ENCODE measurements at places on chromosomes 12 and 14.
A peak's percentile ranks its signal among the peaks of the same experiment; 100 is the strongest.

GRCh38 chr12:68317047-68317667 is 15.0 kb downstream of the MDM1 start:
- DNase-seq = peak; percentile 20

GRCh38 chr14:82422230-82422629 is 888.6 kb upstream of the SEL1L start:
- no peak for DNase-seq

DNA sequence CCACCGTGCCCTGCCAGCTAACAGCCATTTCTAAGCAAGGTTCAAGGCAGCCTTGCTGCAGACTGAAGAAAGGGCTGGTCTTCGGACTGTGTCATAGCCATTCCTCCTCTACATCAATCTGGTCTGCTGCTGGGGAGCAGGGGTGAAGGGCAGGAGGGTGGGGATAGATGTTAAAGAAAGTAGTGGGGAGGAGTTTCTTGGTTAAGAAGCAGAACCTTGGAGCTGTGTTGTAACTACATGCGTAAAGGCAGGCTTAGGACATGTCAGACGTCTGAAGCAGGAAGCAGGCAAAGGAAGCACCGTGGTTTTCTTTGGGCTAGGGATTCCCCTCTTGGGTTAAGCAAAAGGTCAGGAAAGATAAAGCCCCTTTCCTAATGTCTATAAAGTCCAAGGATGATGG is 18.1 kb upstream of the NEK9 start:
- no peak for DNase-seq

DNA sequence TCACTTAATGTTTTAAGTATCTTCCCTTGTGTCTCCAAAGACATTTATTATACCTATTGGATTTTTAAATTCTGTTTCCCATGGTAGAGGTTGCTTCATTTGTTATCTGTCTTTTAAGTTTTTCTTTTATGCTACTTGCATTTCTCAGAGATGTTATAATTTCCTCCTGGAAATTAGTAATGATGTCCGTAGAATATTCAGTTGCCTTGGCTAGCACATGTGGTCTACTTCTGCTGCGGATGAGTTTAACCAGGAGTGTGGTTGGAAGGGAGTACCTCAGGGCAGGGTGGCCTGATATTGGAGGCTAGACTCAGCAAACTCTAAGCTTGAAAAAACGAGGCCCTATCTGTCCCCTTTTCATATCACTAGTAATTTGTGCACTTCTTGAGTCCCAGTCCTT is 8.8 kb upstream of the EVL start:
- no peak for DNase-seq

DNA sequence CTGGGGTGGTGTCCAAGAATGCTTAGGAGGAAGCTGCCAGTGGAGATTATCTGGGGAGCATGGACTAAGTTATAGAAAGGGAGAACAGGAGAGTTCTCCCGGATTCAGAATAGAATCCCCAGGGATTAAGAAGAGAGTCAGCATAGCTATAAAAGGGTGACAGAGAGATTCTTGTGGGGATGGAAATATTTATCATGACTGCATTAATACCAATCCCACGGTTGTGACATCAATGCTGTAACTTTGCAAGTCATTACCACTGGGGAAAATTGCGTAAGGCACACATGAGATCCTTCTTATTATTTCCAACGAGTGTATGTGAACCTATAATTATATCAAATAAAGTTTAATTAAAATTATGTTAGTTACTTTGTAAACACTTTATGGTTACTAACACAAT is 447.9 kb upstream of the TMEM132C start:
- no peak for DNase-seq

- DNase-seq = no peak
These were observed 90.7 kb downstream of the OTOGL start for GRCh38 chr12:80190001-80190400.

- DNase-seq = no peak
These were observed 59.5 kb downstream of the VEZT start for GRCh38 chr12:95277139-95277538.

GRCh38 chr12:15527201-15528080 is 205.1 kb downstream of the PTPRO start:
- no peak for DNase-seq

- no peak for DNase-seq
These were observed 821.9 kb downstream of the VRK1 start for GRCh38 chr14:97618917-97619690.

DNA sequence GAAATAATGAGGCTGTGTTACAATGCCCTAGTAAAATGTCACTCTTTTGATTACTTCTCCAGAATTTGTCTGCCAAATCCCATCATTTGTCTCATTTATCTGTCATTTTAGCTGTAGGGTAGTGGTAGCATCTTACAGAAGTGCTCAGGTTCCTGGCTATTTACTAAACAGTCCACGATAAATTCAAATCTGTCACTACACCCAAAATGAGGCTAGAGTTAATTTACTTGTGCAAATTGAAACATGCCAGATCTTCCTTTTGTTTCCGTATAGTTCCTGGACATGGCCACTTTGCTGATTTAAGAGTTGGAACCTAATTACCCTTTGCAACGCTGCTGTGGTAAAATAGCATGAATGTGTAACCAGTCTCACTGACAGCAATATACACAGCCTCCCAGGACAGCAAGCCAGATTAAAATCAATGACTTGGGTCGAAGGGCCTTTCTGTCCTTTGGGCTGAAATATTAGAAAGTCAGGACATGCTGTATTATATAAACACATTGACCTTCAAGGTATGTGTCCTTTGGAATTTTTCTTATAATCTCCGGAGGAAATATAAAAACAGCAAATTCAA is 485.4 kb downstream of the MDGA2 start:
- no peak for DNase-seq

- DNase-seq = no peak
These were observed 1.5 kb upstream of the HOXC13 start for GRCh38 chr12:53937099-53937498.

DNA sequence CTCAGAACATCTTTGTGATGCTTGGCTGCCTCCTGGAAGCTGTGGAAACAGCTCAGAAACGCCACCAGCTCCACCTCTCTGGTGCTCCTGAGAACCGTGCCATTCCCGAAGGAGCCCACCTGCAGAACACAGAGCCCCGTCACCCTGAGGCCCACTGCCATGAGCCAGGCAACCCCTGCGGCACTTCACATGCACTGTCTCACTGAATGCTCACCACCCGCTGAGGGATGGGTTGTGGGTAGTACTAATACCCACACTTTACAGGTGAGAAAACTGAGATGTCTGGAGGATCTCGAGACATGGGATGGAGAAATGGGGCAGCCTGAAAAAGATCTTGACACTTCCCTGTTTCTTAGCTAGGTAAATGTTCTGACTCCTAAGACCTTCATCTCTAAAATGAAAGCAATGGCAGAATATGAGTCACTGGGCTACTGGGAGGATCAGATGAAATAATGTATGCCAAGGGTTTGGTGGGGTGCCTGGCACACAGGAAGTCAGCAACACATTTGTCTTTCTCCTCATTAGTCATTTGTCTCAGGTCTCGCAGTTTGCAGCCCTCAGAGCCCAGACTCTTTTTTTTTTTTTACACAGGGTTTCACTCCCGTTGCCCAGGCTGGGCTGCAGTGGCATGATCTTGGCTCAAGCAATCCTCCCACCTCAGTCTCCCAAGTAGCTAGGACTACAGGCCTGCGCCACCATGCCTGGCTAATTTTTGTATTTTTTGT is 5.3 kb downstream of the OASL start:
- DNase-seq = peak; percentile 40

DNA sequence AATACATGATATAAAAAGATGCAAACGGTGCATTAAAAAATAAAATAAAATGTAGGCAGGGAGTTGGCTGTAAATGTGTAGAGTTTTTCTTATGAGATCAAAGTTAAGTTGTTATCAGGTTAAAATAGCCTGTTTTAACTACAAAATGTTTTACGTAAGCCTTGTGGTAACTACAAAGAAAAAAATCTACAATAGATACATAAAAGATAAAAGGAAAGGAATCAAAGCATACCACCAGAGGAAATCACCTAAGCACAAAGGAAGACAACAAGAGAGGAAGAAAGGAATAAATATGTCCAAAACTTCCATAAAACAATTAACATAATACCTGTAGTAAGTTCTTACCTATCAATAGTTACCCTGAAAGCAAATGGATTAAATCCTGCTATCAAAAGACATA is 12.2 kb downstream of the NELL2 start:
- no peak for DNase-seq

- no peak for DNase-seq
These were observed 223.1 kb downstream of the ANO6 start for GRCh38 chr12:45439039-45439438.

- no peak for DNase-seq
These were observed 525.8 kb upstream of the ATP2B1 start for GRCh38 chr12:90234472-90234871.

- DNase-seq = no peak
These were observed 37.7 kb downstream of the GLT8D2 start for GRCh38 chr12:104012331-104012730.

DNA sequence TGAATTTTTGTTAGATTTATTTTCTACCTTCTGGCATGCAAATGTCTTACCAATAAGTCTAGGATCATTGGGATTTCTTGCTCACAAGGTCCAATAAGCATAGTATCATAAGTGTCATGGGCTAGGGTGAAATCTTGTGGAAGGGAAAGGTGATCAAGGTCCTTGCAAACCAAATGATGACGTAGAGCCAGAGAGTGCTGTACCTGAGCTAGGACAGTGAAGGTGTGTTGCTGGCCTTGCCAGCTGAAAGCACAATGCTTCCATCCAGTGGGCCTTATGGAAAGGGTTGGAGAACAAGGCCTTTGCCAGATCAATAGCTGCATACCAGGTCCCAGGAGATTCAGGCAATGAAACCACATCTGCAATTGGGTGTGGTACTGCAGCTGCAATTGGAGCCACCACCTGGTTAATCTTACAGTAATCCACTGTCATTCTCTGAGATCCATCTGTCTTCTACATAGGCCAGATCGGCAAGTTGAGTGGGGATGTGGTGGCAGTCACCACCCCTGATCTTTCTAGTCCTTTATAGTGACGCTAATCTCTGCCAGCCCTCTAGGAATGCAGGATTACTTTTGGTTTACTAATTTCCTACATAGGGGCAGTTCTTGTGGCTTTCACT is 208.9 kb upstream of the MYL2 start:
- DNase-seq = no peak

DNA sequence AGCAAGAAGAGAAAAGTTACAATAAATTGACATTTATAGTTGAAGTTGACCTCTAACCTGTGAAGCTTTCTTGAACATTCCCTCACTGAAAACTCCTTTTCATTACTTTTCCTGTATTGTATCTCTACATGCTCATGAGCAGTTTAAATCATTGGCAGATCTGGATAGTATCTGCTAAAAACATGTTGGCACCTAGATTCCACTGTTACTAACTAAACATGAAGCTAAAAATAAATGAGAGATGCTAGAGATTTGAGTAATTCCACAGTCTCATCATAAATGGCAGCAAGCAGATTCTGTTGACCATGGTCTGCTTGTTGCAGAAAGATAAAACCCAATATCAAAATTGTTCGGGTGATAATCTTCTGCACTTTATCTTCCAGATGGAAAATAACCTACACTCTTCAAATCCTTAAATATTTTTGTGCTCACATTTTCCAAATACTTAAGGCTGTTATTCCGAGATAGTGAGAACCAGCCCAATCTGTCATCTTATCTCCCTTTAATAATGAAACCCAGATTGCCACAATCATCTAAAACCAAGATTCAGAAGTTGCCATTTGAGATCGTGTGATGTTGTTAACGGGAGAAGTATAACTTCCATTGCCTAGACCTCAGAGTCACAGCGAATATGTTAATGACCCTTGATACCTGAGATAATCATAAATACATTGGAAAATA is 171.0 kb upstream of the DAAM1 start:
- DNase-seq = no peak

DNA sequence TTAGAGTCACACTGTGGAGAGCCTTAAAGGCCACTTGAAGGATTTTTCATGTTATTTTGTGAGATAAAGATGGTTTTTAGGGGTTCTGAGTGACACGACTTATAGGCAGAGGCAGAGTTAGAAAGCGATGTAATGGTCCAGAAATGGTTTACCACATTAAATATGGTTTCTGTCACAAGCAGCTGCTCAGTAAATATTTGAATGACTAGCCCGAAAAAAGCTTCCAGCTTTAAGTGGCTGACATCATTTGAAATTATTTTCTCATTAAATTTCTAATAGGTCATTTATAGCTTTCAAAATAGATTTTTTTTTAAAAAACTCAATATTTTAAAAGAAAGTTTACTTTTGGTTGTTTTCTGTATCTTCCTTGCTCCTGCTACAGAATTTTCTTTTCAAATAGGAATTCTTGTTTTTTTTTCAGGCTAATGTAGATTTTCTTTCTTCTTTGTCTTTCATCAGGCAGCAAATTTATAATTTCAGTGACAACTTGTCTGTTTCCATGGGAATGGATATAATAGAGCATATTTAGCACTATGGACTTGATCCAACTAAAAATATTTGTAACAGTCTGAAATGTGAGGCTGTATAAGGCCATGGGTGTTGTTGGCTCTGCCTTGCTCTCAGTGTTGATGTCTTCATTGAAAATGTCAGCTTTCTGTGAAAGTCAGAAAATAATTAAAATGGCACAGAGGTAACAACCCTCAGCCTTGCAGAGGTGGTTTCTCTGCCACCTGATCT is 700.0 kb downstream of the TMTC2 start:
- no peak for DNase-seq

DNA sequence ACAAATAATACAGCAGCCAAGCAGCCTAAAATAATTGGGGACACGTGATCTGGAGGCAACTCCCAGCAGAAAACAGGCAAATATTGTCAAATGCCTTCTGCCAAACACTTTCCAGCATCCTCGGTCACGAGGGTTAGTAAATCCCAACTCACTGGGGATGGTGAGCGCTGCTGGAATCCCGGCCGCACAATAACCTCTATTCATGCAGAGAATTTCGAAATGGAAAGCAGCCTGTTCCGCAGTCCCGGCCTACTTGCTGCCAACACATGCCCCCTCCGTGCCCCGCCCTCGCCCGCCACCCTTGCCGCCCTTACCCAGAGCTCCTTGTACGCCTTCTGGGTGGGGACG is 62.2 kb downstream of the RFX4 start:
- no peak for DNase-seq

GRCh38 chr12:39622306-39622705 is 2.7 kb upstream of the ABCD2 start:
- no peak for DNase-seq

GRCh38 chr12:123223241-123223668 is 9.7 kb downstream of the MPHOSPH9 start:
- peak; percentile 26 for DNase-seq

GRCh38 chr14:88733121-88733520 is 59.6 kb downstream of the EML5 start:
- DNase-seq = no peak

GRCh38 chr14:24858052-24858451 is 191.9 kb downstream of the STXBP6 start:
- DNase-seq = no peak

DNA sequence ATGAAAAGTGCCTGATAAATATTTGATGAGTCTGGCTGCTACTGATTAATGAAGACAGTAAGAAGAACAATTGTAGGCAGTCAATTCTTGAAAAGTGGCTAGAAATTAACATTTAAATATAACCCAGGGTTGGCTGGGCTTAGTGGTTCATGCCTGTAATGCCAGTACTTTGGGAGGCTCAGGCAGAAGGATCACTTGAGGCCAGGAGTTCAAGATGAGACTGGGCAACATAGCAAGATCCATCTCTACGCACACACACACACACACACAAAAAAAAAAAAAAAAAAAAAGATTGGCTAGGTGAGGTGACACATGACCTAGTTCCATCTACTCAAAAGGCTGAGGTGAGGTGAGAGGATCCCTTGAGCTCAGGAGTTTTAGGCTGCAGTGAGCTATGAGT is 7.9 kb upstream of the PLBD1 start:
- no peak for DNase-seq

- no peak for DNase-seq
These were observed 171.1 kb downstream of the RPAP3 start for GRCh38 chr12:47534695-47535094.

All from T follicular helper cell (primary cell).